ENCODE measurements at places on chromosomes 4 and X.

DNA sequence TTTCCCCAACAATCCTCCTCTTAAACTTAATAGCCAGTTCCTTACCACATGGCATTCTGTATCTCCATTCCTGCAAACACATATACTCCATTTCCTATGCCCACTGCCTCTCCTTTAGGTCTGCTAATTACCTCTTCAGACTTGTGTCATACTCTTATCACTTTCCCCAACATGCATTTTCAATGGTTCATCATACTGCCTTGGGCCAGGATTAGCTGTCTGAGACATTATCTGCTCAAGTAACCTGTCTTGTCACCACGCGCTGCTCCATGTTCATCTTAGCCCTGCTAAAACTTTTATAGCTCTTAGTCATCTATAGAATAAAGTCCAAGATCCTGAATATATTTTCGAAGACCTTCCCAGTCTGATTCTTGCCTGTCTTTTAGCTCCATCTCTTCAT lies 224.1 kb upstream of the GK2 start:
- DNase-seq = no peak

GRCh38 chr4:78468272-78468671 lies 83.3 kb upstream of the ANXA3 start:
- DNase-seq = no peak

DNA sequence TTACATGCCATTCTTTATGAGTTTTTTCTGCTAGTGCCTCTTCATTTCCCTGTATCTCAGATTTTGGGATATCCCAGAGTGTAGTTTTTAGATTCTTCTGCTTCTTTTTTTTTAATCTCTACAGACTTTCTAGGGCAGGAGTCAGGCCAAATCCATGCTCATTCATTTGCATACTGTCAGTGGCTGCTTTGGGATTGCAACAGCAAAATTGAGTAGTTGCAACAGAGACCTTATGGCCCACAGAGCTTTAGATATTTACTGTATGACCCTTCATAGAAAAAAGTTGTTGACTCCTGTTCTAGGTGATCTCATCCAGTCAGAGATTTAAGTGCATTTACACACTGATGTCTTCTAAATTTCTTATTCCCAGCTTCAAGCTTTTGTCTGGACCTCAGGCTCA lies 35.3 kb downstream of the ARFIP1 start:
- DNase-seq = no peak

- no peak for DNase-seq
Measured at GRCh38 chr4:26083987-26084386, 170.0 kb downstream of the SMIM20 start.

- no peak for DNase-seq
Measured at GRCh38 chrX:135649561-135649960, 63.9 kb upstream of the CT45A1 start.

DNA sequence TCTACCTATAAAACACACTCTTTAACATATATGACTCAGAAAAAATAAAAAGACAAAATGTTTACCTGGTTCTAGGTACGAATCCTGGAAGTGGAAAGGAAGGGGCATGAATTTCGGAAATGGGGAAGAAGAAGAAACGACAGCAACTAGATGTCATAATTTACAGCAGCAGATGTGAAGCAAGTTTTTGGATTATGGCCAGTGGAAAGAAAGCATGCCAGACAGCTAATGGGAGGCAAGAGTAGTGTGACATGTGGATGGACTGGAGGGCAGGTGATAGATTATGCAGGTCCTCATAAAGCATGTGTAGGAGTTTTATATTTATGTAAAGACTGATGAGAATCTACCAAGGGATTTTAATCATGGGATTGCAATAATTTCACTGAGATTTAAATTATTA lies 279.0 kb upstream of the TACR3 start:
- no peak for DNase-seq

GRCh38 chr4:61224573-61224972 lies 24.4 kb downstream of the ADGRL3 start:
- DNase-seq = no peak

DNA sequence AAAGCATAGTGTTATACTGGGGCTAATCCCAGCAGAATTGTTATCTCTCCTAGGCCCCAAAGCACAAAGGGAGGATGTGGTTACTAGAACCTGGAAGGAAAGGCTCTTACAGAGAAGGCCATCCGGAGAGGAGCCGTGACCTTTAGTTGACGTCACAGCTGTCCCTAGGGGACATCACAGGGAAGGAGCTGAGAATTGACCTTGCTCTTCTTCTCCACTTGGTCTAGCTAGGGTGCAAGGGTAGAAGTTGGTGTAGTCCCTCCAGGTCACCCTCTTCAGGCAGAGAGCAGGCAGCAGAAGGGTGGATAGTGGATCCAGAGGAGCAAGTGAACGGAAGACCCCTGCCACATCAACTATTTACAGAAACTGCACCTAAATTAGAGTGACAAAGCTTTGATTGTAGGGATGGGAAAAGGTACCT lies 22.8 kb upstream of the FGF2 start:
- DNase-seq = no peak

DNA sequence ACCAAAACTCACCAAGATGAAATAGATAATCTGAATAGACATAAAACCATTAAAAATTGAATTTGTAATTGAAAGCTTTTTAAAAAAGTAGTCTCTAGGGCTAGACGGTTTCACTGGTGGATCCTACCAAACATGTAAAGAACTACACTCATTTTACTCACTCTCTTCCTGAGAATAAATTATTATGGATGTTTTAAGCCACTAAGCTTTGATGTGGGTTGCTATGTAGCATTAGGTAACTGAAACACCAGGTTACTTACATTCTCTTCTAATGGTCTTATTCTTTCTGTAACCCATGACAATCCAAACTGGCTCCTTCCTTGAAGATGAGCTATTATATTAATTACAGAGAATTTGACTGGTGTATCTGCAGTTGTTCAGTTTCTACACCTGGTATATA lies 385.1 kb downstream of the PPP1R2C start:
- DNase-seq = no peak

GRCh38 chr4:65007841-65008439 lies 598.7 kb upstream of the TECRL start:
- no peak for DNase-seq

DNA sequence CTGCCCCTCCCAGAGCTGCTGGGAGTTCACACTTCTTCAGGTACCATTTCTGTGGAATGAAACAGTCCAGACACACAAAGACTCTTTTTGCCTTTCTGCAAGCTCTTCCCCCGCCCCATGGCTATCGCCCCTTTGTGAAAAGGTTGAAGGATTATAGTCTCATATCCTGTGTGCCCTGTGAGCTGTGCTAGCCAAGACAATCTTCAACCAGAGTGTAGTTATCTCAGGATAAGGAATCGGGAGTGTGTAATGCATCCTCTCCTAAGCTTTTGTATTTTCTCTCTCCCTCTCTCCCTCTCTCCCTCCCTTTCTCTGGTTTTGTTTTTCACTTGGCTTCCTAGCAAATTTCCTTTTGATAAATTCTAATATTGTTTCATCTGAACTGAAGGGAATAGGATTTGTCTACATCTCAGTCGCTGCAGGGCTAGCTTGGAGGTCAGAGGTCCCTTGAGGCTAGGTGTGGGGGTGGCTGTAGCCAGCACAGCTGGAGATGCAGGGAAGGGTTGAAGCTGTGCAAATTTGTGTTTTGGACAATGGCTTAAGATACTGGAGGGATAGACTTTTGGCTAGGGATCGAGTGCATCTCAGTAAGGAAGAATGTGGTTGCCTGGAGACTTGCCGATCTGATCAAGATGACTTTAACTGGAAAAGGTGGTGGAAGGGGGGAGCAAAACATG lies 74.6 kb upstream of the NALF2 start:
- DNase-seq = no peak

- no peak for DNase-seq
Measured at GRCh38 chr4:161555689-161556660, 607.8 kb downstream of the FSTL5 start.

DNA sequence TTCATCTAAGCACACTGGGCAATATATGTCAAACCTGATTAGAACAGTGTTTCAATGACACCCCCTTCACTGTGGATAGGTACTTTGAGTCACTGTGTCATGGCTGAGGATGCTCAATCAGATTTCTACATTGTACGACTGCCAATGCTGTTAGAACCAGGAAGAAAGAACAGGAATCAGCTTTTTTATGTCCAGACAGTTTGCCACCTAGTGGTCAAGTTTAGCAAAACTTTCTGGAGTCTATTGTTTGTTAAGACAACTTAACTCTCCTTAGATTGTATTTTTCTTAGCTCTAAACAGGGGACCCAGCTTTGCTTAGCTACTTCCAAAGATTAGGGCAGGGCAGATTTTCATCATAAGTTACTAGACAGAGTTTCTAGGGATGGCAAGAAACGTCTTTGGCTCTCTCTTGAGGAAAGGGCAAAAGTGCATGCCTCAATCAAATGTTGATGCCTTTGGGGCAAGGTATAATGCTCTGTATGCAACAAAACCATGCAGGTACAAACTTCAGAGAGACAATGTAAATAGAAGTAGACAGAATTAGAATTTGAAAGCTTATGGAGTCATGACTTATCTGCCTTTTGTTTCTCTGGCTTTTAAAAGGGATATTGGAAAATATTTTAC lies 40.5 kb upstream of the BMP3 start:
- DNase-seq = peak; percentile 64

GRCh38 chr4:40462326-40462725 lies 127.2 kb downstream of the CHRNA9 start:
- no peak for DNase-seq

- no peak for DNase-seq
Measured at GRCh38 chrX:128728943-128729342, 676.7 kb upstream of the ACTRT1 start.

DNA sequence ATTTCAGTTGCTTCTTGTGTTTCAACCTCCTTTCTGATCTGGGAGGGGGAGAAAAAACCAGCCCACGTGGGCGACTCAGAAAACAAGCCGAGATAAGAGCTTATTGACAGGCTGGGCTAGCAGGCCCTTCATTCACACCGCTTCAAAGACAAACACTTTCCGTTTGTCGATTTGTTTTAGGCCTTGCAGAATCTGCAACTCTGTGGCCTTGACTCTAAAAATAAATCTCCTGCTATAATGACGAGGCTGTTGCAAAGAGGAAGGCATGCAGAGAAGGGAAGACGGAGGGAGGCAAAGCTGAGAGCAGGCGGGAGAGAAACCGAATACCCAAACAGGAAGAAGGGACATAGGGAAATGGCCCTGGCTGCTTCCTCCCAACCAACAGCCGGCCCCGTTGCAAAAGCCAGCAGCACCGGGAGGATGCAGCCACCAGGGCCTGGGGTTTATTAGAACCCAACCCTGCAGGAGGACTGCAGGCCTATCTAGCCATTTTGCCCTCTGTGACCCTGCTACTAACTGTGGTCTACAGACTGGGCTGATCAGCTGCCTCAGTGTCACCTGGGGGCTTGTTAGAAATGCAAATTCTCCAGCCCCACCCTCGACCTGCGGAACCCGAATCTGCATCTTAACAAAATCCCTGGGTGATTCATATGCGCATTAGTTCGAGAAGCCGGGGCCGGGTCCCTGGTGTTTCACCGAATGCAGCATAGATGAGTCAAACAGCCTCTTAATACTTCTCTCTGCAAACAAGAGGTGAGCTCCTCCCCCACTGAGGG lies 325.5 kb downstream of the BCOR start:
- DNase-seq = peak; percentile 74

- DNase-seq = no peak
Measured at GRCh38 chr4:122540838-122541237, 80.0 kb downstream of the IL21 start.

DNA sequence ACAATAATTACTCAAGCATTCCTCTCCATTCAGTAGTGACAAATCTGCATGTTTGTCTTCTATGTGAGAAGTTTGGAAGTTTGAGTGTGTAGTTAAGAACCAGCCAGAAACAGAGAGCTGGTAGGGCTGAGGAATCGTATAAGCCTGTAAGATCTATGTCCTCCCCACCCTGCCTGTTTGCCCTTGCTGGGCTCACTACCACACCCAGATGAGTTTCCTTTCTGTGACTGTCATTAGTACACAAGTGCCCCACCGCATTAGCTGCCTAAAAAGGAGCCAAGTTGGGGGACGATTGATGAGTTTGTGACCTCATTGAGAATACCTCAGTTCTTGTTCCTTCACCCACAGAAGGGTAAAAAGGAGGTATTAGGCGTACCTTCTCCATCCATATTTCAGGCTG lies 28.3 kb downstream of the DOCK11 start:
- DNase-seq = peak; percentile 71

GRCh38 chr4:16788868-16789267 lies 109.6 kb downstream of the LDB2 start:
- DNase-seq = no peak

DNA sequence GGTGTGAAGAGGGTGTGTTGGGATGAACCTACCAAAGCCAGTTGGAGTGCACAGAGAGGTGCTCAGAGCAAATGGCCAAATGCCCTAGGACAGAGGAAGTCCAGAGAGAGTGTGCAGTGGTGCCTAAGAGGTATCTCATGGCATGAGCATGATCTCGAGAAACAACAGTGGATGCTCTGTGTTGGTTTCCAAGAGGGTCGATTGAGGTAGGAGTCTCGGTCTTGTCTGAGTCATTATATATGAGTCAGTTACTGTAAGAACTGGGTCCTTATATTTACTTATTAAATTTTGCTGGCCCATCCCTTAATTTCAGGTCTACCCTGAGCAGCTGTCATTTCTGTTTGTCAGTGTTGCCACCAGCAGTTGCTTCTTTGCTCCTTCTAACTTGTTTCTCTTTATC lies 86.6 kb upstream of the TMEM150C start:
- DNase-seq = no peak

DNA sequence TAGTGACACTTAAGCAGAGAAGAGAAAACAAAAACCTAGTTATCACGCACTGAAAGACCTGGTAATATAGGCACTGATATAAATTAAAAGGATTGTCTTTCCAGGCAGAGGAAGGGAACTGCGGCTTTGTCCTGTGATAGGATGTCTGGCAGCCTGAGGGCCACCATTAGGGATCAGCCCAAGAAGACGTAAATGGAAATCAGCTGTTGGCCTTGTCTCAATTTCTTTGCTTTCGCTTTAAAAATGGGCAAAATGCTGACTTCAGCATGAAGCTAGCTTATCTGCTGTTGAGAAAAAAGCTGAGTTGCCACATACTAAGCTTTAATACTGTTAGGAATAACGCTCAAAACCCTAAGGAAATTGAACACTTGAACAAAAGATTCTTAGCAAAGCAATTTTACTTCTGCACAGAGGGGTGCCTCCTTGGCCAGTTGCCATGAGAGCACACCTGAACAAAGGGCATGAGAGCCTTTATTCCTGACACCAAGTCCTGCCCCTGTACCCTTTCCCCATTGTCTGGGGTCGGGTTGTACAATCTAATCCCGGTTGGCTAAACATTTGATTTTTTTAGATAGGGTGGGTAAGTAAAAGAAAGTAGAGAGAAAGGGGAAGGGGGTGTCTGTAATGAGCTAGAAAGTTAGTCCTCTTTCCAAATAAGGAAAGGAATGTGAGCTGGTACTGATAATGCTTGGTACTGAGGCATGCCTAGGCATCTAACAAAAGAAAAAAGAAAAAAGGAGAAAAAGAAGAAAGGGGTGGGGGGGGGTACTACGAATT lies 85.1 kb upstream of the UCP1 start:
- DNase-seq = no peak

GRCh38 chrX:1462596-1463251 lies 10.0 kb upstream of the ASMTL start:
- peak; percentile 94 for DNase-seq
